ENCODE measurements at places on chromosomes 6 and 20.

DNA sequence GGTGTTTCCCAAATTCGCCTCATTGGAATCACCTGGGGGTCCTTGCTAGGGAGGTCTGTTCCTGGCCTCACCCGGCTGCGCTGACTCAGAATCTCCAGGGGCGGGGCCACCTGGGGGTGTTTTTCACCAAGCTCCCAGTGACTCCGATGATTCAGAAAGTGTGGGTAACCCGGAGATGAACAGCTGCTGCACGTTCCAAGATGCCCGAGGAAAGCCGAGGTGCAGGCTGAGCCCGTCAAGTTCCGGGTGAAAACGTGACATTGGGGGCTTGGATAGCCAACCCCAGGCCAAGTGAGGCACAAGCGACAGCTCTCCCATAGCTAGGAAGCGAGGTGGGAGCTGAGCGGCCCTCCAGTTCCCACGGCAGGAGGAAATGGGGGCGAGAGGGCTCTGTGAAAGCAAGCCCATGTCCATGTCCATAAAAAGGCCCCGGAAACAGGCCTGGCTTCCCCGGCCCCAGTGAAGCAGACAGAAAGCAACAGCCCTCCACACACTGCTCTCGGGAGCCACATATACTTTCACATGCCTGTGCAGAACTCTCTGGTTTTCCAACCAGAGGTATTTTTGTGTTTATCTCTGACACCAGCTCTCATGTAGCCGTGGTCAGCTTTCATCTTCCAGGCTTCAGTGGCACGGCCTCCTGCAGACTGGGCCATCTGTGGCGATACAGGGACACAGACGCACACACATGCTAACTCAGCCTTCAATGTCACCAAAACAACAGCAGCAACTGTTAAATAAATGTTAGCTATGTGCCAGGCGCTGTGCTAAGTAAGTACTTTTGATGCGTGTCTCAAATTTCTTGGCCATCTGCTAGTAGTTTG lies 90.7 kb upstream of the CCDC28A start:
- no peaks in the 10 kb centered on the region for H3K4me1 ChIP-seq
- H3K4me3 ChIP-seq = no peak overlapping the region
- H3K36me3 ChIP-seq = no peaks in the 10 kb centered on the region
- no peak for DNase-seq
- no peak overlapping the region for H3K27ac ChIP-seq
- no peaks in the 10 kb centered on the region for H3K27me3 ChIP-seq

GRCh38 chr6:1709234-1709641 lies 99.5 kb downstream of the FOXC1 start:
- DNase-seq = no peak
- no peaks in the 10 kb centered on the region for H3K4me1 ChIP-seq
- no peak overlapping the region for H3K4me3 ChIP-seq
- no peaks in the 10 kb centered on the region for H3K27me3 ChIP-seq

DNA sequence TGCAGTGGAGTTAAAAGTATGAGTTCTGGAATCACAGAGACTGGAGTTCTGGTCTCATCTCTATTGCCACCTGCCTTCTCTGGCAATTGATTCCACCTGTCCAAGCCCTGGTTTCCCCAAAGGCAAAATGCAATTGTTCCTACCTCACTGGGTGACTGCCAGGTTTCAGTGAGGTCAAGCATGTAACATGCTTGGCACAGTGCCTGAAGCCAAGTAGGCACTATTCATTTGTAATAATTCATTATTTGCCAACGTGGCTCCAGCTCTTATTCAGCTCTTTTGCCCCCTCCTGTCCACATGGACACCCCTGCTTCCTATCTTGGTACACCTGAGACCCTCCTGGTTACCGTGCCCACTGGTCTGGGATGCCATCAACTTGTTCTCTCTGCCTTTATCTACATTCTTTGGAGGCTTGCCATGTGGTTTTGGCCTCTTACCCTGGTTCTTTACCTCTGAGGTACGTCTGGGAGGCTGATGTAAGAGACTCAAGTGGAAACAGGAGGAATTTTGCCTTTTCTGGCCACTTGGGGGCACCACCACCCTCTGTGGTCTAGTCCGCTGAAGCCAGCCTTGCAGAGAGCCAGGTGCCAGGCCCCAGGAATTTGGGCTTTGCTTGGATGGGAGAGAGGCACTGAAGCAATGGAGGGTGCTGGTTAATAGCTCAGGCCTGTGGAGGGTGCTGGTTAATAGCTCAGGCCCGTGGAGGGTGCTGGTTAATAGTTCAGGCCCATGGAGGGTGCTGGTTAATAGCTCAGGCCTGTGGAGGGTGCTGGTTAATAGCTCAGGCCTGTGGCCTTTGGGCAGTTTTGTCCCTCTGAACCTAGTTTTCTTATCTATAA lies 1.7 kb downstream of the KCNK15 start:
- H3K27ac ChIP-seq = no peak overlapping the region
- peak; percentile 62 for DNase-seq
- H3K4me3 ChIP-seq = no peak overlapping the region
- no peaks in the 10 kb centered on the region for H3K36me3 ChIP-seq
- peaks cover 40% of the 10 kb centered on the region for H3K4me1 ChIP-seq

DNA sequence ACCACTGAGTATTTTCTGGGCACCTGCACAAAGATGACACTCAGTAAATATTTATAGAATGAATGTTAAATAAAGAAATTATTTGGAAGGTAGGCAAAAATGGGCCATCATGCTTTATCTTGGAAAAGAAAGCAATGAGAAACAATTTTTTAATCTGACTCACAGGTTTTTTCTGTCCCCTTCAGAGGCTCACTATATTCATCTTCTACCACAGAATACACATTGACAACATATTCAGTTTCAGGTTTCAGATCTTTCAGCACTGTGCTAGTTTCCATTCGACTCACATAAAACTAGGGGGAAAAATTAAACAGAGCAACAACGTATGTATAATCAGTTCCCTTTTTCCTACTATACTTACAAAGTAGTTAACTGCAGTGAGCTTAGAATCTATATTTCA lies 58.3 kb downstream of the COL12A1 start:
- H3K4me3 ChIP-seq = no peak overlapping the region
- H3K36me3 ChIP-seq = no peaks in the 10 kb centered on the region
- no peak overlapping the region for H3K27ac ChIP-seq
- peaks cover 10% of the 10 kb centered on the region for H3K4me1 ChIP-seq
- DNase-seq = no peak

GRCh38 chr20:57500962-57501361 lies 24.0 kb downstream of the CTCFL start:
- H3K27ac ChIP-seq = no peak overlapping the region
- H3K4me1 ChIP-seq = no peaks in the 10 kb centered on the region
- H3K36me3 ChIP-seq = no peaks in the 10 kb centered on the region
- no peak overlapping the region for H3K4me3 ChIP-seq
- peaks cover 24% of the 10 kb centered on the region for H3K27me3 ChIP-seq
- DNase-seq = no peak

DNA sequence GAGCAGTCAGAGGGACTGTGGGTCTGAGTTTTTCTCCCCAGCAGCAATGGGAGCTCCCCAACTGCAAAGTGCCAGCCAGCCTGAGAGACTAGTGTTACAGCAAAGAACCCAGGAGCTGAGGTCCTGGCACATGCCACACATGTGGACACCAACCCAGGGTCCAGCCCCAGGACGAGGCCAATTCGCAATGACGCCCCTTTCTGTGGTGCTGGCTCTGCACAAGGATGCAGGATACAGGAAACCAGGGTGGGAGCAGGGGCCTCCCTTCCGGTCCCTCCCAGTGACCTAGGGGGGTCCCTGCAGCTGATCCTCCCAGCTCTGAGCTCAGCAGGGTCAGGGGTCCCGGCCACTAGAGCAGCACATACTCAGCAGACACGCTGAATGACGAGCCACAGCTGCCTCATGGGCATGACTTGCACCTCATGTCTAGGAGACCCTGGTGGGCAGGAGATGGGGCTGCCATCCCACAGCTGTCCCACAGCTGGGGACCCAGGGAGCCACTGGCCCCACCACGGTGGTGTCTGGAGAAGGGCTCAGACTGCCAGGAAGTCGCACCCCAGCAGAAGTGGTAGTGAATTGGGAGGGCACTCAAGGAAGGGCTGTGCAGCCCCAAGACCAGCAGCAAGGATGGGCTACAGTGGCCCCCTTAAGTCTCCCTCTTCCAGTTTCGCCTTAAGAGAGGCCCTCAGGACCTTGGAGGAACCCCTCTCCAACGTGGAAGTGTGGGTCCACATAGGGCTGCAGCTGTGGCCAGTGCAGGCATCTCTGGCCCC lies 3.6 kb downstream of the ARFRP1 start:
- no peak overlapping the region for H3K27ac ChIP-seq
- H3K4me3 ChIP-seq = no peak overlapping the region
- DNase-seq = no peak
- no peaks in the 10 kb centered on the region for H3K4me1 ChIP-seq
- H3K36me3 ChIP-seq = no peaks in the 10 kb centered on the region

DNA sequence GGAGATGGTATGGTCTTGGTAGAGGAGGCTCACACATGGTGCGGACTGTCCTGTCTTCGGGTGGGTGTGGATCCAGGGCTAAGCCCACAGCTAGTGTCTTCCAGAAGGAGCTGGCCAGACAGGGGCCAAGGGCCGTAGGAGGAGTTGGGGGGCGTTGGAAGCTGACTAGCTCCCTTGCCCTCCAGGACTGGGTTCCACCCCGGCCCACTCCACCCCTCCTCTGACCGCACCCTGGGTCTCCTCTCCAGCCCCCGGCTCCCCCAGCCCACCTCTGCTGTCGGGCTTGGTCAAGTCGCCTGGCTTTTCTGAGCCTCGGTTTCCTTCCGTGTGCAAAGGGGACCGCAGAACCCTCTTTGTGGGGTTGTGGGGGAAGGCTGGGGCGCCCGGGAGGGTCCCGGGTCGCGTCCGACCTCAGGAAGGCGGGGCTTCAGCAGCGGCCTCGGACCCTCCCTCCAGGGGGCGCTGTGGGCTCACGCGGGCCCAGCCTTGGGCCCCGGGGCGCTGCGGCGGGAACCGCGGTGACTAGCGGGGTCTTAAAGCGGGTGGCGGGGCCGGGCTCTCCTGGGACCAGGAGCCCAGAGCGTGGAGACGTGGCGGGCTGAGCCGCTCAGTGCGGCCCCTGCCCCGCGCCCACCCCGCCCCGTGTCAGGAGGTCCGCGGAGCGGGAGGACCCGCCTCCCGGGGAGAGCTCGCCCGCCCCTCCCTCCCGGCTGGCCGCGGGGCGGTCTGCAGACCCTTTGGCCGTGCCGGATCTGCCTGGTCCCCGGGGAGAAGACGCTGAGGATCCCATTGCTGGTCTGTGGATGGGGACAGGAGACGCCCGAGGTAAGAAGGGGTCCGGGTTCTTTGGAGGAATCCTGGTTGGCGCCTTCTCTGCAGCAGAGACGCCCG lies 5.4 kb downstream of the NPBWR2 start:
- H3K36me3 ChIP-seq = no peaks in the 10 kb centered on the region
- H3K27me3 ChIP-seq = no peaks in the 10 kb centered on the region
- H3K4me3 ChIP-seq = no peak overlapping the region
- no peak overlapping the region for H3K27ac ChIP-seq
- H3K4me1 ChIP-seq = peaks cover 12% of the 10 kb centered on the region
- no peak for DNase-seq

GRCh38 chr20:2469991-2470422 lies 582 bp downstream of the SNRPB start:
- peak overlapping the region; percentile 77 for H3K4me3 ChIP-seq
- H3K27ac ChIP-seq = peak overlapping the region; percentile 80
- H3K27me3 ChIP-seq = no peaks in the 10 kb centered on the region
- H3K36me3 ChIP-seq = peaks cover 8% of the 10 kb centered on the region

- no peak overlapping the region for H3K4me3 ChIP-seq
- H3K36me3 ChIP-seq = no peaks in the 10 kb centered on the region
- peaks cover 16% of the 10 kb centered on the region for H3K4me1 ChIP-seq
- no peak for DNase-seq
- no peaks in the 10 kb centered on the region for H3K27me3 ChIP-seq
These were observed 79.4 kb downstream of the ZDHHC14 start for GRCh38 chr6:157460182-157460999.

GRCh38 chr6:13332349-13332706 lies 4.0 kb upstream of the TBC1D7 start:
- no peak overlapping the region for H3K27ac ChIP-seq
- H3K4me3 ChIP-seq = no peak overlapping the region
- H3K27me3 ChIP-seq = no peaks in the 10 kb centered on the region
- DNase-seq = no peak
- H3K4me1 ChIP-seq = no peaks in the 10 kb centered on the region

DNA sequence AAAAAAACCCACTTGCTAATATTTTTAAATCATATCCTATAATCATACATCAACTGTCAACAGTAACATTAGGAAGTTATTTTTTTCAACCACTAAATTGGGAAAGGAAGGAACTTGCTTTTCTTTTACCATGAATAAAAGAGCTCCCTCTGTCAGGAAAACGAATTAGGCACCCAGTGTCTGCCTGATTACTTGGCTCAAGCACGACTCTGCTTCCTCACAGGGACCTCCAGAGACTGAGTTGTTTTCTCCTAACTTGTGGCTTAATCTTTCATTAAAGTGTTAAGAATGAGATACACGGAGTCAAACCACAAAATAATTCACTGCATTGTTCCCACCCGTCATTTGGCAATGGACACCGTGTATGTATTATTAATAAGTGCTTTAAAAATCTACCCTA lies 1405.1 kb upstream of the EYS start:
- no peak overlapping the region for H3K4me3 ChIP-seq
- DNase-seq = no peak
- no peak overlapping the region for H3K27ac ChIP-seq
- H3K4me1 ChIP-seq = peaks cover 7% of the 10 kb centered on the region
- H3K36me3 ChIP-seq = no peaks in the 10 kb centered on the region

DNA sequence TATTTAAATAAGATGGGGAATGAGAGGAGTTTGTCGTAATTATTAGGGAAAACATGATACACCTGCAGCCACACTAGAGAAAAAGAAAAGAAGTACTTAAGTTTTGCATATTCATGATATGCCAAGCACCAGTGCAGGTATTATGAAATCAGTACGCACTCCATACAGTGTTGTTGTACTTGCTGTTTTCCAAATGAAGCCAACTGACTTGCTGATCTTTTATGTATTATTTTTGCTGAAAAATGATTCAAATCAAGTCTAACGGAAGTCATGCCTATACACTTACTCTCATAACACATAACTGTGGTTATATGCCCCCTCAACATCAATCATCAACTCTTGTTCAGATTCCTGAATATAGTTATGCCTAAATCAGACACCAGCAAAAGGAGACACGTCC lies 584.9 kb upstream of the EYS start:
- DNase-seq = no peak
- no peak overlapping the region for H3K27ac ChIP-seq
- no peak overlapping the region for H3K4me3 ChIP-seq
- no peaks in the 10 kb centered on the region for H3K27me3 ChIP-seq
- no peaks in the 10 kb centered on the region for H3K4me1 ChIP-seq

Data from tibial nerve (tissue), 4 donors.